ENCODE measurements at places on chromosomes 3 and 15.

GRCh38 chr3:177322881-177323280 is 125.6 kb upstream of the TBL1XR1 start:
- DNase-seq: no peak

DNA sequence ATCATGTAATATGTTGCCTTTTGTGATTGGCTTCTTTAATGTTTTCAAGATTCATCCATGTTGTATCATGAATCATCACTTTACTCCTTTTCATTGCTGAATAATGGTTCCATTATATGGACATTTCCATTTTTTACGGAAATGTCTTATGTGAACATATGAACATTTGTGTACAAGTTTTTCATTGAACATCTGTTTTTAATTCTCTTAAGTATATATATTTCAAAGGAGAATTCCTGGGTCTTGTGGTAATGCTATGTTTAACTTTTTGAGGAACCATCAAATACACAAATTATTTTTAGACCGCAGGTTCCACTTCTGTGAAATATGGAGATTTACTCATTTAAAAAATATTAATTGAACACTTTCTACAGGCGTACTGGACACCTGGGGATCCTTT is 85.7 kb downstream of the ARIH1 start:
- no peak for DNase-seq

DNA sequence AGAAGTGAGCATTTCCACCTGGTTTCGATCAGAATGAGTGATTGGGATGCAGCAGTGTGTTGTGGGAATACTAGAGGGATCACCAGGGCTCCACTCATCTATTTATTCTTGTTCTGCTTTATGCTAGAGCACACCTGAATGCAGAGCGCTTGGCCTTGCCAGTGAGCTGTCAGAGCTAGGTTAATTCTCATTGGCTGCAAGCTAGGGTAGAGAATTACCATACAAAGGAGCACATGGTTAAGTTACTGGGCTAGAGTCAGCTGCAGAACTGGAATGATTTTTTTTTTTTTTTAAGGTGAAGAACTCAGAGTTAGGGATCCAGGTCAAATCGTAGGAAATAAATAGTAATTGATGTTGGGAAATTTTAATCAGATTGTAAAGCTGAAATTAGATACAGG is 8.8 kb downstream of the EIF2AK4 start:
- DNase-seq: no peak

GRCh38 chr3:172138792-172139507 is 99.6 kb downstream of the FNDC3B start:
- no peak for DNase-seq

DNA sequence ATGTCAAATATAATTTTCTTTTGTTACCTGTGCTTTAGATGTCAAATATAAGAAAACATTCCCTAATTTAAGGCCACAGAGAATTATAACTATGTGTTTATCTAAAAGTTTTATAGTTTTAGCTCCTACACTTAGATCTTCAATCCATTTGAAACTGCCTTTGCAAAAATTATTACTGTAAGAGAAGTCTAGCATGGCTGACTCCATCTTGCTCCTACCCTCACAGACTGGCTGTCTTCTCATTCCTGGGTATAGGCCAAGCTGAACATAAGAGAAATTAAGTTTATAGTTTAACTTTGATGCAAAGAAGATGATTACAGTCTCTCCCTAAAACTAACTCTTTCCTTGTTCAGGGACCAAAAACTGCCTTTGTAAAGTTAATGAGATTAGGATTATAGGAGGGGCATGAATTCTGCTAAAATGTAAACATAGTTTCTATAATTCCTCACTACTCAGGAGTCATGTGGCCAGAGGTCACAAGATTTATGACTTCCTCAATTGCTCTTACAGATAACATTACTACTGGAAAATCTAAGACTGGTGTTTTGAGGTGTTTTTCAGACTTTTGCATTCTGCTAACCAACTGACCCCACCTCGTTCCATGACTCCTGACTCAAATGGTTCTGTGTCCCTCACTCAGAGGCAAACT is 184.0 kb downstream of the BCHE start:
- no peak for DNase-seq

DNA sequence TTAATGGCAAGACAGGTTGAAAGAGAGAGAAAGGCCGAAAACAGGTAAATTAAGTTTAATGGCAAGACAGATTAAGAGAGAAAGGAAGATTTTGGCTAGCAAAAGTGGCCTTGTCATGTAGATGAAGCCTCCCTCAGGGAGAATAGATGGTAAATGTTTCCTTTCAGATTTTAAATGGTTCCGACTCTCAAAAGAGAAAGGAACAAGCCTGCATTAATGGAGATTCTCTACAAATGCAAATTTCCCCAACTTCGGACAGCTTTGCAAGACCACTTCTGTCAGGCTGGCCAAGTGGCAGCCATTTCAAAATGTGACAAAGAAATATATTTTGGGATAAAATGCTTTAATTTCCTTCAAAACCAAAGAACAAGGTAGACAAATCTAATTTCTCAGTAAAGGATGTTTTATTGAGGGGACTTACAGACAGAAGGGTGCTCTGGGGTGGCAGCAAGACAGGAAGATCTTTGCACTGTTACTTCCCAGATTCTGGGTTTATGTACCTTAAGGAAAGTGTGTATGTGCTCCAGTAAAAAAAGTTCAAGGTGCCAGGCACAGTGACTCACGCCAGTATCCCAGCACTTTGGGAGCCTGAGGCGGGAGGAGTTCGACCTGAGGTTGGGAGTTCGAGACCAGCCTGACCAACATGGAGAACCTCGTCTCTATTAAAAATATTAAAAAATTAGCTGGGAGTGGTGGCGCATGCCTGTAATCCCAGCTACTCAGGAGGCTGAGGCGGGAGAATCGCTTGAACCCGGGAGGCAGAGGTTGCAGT is 626.3 kb upstream of the NAALADL2 start:
- no peak for DNase-seq

DNA sequence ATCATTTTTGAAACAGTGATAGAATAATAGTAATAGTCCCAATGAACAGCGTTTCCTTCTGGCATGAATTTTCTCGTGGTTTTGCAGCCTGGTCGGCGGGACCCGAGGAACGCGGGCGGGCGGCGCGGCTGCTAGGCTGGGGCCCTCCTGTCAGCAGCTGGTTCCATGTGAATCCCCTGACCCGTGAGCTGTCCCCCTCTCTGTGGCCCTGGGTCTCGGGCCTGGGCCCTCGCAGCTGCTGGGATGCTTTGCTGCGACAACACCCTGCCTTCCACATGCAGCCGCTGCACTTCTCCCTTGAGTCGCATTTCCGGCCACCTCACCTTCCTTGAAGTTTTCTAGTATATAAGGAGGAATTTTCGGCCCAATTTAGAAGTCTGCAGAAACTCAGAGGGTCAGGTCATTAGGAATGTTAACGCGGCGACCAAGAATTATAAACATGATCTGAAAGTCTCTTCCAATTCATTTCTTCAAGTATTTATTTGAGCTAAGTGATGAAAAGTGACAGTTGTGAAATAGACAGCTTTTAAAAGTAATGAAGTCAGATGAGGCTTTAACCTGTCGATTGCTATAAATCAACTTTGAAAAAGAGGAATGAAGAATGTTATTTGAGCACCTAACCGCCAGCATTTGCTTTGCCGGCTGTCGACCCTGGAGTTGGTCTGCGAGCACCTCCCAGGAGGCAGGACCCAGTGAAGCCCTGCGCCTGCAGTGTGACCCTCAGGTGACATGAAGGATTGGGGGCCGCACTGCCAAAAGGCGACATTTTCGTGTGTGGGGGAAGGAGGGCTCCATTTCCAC is 27.7 kb downstream of the NR2F2 start:
- DNase-seq: no peak

- no peak for DNase-seq
Observed at GRCh38 chr3:105905328-105905727, 36.5 kb upstream of the CBLB start.

All from NAMALWA (cell line).